Stimulated activated CD8-positive, alpha-beta memory T cell treated with anti-CD3 and anti-CD28 coated beads, Interleukin-7, amount 100 ng/mL, for 24 hours (primary cell): ENCODE measurements at places on chromosomes 12 and 14.

DNA sequence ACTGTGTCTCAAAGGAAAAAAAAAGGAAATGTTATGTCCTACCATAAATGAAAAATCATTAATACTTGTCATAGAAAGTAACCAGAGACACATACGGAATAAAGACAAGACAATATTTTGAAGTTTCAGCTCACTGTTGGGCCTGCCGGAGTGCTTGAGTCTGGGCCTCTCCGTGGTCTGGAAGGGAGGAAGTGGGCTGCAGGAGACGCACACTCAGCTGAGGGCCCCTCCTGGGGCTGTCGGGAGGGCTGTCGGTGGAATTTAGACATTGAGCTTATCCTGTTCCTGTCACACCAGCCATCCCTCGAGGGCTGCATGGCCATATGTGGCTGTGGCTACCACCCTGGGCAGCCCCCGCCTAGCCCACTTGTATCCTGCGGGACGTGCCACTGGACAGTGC is 80.6 kb downstream of the DDX51 start:
- DNase-seq = no peak

DNA sequence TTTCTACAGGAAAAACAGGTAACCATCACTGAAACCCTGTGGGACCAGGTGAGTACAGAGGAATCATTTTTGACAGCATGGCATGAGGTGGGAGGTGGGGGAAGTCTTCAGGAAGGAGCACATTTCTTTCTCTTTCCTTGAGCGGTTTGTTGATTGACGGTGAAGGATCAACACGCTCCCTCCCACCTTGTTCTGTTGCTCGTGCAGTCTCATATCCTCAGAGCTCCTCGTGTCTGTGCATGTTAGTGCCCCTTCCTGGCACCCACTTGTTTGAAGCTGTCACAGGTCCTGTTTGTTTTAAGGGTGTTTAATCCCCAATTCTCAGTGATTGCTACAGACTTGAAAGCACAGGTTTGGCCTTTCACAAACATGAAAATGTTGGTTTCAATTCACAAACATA is 4.4 kb downstream of the C12orf54 start:
- DNase-seq = no peak

DNA sequence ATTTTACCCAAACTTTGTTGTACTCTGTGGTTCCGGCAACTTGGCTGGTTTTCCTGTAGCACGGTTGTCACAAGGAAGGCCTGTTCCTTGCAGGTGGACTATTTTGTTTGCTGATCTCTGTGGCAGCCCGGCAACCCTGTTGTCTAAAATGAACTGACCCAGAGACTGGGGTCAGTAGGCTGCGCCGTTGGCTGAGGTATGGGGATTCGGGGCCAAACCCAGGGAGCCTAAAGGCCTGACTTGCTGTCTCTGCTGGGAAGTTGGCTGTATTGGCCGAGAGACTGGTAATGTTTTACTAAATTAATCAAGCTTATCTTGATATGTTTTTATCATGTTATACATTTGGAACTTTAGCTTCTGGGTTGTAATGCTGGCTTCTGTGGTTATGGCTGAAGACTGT is 13.8 kb downstream of the SMIM41 start:
- no peak for DNase-seq

DNA sequence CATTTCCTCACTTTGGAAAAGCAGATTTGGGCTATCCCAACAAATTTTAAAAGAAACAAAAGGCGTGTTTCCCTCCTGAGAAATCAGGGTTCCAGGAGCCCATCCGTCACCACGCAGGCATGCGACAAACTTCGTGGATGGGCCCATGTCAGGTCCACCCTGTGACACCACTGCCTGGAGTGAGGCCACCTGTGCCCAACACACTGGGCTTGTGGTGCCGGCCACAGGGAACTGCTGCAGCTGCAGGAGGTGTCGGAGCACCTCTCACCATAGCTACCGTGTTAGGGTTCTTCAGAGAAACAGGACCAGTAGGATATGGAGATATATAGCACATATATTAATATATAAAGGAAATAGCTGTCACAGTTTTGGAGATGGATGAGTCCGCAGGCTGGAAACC is 53.0 kb upstream of the BCL11B start:
- DNase-seq = no peak

GRCh38 chr14:61468063-61468825 is 146.9 kb downstream of the PRKCH start:
- DNase-seq = no peak

GRCh38 chr14:66610154-66610563 is 102.2 kb downstream of the GPHN start:
- no peak for DNase-seq

- no peak for DNase-seq
These were observed 104.5 kb downstream of the MYRFL start for GRCh38 chr12:69929531-69929930.

DNA sequence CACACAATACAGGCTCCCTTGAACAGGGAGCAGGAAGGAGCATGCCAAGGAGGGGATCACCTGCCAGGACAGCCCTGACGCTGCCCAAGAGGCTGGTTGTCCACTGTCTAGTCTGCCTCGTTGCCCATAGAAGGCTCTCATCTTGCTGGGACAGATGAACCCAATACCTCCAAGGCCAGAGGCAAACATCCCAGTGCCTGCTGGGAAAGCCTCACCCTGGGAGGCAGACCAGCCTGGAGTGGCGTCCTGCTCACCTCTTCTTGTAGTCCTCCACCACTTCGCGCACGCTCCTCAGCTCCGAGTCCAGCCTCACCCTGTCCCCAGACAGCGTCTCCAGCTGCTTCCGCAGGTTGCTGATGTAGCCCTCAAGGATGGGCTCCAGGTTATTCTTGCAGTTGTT is 2.4 kb downstream of the KRT73 start:
- no peak for DNase-seq
